ENCODE measurements at places on chromosomes 3 and 15.
A peak's percentile ranks its signal among the peaks of the same experiment; 100 is the strongest.

DNA sequence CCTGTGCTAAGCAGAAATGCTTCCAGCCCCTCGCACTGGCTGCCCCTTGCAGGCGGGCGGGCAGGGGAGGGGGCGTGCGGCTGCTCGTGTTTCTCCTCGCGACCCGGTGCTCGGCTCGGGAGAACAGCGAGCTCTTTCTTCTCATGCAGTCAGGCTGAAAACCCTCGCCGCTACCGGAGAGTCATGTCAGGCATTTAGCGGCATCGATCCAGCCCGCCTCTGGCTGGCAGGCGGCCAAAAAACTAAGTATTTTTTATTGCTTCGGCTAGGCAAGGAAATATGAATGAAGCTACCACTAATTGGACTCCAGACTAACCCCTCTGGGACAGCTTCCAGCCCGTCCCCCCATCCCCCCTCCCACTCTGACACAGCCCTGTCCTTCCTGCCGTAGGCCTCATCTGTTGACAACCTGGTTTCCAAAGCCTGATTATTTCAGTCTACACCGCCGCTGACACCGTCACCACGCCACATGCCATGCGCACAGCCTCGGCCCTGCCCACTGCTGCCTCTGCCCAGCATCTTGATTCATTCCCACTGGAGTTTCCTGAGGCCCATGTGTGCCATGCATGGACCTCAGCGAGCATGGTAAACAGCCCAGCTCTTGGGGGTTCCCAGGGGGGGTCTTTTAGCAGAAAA is 35.3 kb downstream of the TLE3 start:
- DNase-seq: no peak

DNA sequence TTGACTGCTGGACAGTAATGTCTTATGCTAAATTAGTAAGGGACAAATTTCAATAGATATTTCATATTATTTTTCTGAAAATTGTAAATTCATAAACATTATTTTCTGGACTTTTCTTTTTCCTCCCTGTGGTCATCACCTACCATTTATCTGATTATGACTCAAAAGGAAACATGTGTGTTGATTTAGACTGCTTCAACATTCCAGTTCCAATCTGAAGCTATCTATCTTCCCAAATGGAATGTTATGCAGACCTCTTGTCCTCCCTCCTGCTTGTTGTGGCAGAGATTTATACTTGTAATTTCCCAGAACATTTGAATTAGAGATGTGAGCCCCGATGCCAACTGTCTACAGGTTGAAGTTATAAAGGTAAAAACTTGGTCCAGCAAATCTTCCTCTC is 803.4 kb downstream of the TUSC7 start:
- no peak for DNase-seq

DNA sequence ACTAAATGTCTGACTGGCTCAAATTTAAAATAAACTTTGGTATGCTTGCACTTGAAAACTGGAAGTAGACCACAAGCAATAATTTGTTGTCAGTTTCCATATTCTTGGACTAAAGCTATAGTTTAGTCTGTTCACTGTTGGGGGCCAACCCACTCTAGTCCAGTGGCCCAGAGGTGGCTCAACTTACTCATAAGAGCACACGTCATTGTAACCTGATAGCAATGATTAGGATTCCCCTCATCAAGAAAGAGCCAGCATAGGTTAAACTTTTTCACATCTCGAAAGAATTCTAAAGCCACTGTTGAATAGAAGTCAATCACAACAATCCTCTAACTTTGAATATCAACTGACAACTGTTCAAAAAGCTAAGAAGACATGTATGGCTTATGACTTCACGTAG is 147.0 kb downstream of the MEIS2 start:
- DNase-seq: no peak

DNA sequence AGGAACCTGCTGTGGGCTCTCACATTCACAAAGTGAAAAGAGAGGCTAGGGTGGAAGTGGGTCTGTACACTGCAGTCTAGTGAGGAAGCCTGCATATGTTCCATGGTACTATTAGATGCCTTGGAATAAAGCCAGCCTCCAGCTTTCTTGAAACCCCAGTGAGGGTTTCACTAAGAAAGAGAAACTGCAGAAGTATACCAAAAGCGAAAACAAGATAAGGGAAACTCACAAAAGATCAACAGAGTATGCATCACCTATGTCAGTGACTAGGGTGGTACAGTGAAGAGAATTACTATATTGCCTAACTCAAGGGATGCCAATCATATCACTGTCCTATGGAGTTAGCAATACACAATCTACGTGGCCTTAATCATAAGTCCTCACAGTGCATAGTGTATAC is 212.5 kb upstream of the GADL1 start:
- no peak for DNase-seq

DNA sequence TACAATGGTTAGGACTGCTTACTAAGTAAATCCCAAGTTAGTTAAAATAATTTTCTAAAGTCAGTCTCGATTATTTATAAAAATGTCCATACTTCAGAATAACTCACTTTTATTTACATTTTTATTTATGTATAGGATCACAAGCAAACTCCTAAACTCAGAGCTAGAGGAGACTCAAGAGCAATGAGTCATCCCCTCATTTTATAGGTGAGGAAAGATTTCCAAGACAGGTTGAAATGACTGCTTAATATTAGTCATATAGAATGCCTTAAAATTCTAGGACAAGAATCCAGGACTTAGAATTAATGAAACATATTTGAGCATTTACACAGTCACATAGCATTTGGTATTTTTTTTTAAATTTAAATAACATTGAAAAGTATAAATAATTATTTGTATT is 983.8 kb downstream of the SI start:
- no peak for DNase-seq

GRCh38 chr3:113977822-113978221 is 30.0 kb downstream of the ZDHHC23 start:
- no peak for DNase-seq

DNA sequence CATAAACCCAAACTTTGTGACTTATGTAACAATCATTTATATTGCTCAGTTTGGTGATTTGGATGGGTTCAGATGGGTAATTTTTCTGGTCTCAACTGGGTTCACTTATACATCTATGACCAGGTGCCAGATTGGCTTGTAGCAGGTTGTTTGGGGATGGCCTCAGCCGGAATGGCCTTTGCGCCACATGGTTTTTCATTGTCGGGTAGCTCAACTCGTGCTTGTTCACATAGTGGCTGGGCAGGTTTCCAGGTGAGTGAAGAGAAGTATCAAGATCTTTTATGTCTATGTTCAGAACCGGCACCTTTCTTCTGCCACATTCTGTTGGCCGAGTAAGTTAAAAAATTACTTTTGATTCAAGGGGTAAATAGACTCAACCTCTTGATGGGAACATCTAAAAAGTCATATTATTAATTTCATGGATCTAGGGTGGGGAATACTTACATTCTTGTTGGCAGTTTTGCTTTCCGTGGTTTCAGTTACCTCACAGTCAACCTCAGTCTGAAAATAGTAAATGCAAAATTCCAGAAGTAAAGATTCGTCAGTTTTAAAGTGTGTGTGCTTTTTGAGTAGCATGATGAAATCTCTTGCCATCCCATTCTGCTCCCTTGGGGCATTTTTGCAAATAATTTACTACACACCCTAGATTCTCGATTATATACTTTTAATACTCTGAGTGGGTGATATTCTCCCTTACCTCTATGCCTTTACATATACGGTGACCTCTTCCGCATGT is 745.7 kb upstream of the CCDC54 start:
- no peak for DNase-seq

DNA sequence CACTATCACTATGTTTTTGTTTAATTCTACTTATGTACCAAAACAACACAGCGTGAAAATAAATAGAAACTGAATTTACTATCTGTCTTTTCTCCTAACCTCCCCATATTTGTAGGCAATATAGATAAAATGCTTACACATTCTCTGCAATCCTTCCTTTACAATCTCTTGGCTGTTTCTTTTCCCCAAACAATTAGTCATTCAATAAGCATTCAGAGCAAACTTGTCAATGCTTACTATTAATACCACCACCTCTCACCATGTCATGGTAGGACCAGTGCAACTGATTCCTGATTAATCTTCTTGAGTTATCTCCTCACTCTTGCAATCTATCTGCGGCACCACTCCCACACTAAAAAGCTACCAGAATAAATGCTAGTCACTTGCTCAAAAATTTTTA is 74.0 kb upstream of the TTBK2 start:
- DNase-seq: no peak

- DNase-seq: no peak
Observed at GRCh38 chr15:37098468-37099318, 1.7 kb downstream of the MEIS2 start.

GRCh38 chr3:120449701-120450599 is 842 bp downstream of the FSTL1 start:
- no peak for DNase-seq

GRCh38 chr3:144557515-144557914 is 585.9 kb downstream of the DIPK2A start:
- no peak for DNase-seq

GRCh38 chr3:139151530-139151929 is 106.8 kb upstream of the PRR23C start:
- no peak for DNase-seq

GRCh38 chr3:175940881-175941280 is 1081.7 kb downstream of the NAALADL2 start:
- no peak for DNase-seq

DNA sequence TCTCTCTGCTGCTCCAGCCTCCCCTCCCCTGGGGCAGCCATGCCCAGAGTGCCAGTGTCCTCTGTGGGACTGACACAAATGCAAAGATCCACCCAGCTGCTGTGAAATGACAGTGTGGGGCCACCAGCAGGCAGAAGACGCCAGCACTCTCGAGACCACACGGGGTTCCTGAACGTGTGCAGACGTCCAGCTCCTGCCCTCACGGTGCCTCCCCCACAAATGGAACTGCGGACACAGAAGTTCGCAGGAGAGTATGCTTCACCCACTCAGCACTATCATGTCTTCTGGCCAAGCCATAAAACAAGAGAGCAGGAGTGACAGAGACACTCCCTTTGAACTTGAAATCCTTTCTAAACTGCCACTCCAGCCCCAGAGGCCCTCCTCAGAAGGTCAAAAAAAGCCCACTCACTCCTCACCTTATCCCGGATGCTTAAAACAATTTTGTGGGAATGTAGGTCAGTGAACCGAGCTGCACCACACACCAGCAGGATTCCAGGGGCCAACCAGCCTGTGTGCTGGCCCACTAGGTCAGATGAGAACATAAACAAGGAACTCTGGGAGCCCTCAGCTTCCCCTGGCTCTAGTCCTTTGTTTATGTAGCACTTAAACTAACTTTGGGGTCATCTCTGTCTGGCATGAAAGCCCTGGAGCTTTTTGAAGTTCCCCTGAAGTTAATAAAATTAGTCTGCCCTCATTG is 112.6 kb downstream of the DNAJB8 start:
- no peak for DNase-seq

DNA sequence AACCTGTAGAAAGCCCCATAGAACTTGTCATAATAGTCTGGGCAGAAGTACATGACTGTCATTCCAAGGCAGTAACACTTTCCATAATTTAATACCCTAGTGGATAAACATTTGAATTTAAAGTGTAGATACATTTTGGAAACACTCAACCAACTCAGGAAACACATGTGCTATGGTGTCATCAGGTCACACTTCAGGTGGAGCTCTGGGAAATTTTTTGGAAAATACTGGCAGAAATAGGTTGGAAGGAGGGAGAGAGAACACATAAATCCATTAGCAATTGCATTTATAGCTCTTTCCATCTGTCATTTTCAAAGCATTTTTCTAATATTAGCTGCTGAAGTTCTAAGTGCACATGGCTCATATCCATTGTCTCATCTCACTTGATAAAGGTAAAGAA is 135.7 kb downstream of the MEIS2 start:
- no peak for DNase-seq

GRCh38 chr3:99499235-99500158 is 138.9 kb upstream of the COL8A1 start:
- no peak for DNase-seq

GRCh38 chr3:112132975-112133448 is at the start of gene GCSAM:
GCSAM (minus strand) TSS chr3:112133248; CDS start chr3:112133120, 128 bp downstream.
- no peak for DNase-seq

- no peak for DNase-seq
Observed at GRCh38 chr3:161101609-161102008, 3.5 kb downstream of the B3GALNT1 start.

- no peak for DNase-seq
Observed at GRCh38 chr3:42264399-42265058, 1.5 kb downstream of the CCK start.

DNA sequence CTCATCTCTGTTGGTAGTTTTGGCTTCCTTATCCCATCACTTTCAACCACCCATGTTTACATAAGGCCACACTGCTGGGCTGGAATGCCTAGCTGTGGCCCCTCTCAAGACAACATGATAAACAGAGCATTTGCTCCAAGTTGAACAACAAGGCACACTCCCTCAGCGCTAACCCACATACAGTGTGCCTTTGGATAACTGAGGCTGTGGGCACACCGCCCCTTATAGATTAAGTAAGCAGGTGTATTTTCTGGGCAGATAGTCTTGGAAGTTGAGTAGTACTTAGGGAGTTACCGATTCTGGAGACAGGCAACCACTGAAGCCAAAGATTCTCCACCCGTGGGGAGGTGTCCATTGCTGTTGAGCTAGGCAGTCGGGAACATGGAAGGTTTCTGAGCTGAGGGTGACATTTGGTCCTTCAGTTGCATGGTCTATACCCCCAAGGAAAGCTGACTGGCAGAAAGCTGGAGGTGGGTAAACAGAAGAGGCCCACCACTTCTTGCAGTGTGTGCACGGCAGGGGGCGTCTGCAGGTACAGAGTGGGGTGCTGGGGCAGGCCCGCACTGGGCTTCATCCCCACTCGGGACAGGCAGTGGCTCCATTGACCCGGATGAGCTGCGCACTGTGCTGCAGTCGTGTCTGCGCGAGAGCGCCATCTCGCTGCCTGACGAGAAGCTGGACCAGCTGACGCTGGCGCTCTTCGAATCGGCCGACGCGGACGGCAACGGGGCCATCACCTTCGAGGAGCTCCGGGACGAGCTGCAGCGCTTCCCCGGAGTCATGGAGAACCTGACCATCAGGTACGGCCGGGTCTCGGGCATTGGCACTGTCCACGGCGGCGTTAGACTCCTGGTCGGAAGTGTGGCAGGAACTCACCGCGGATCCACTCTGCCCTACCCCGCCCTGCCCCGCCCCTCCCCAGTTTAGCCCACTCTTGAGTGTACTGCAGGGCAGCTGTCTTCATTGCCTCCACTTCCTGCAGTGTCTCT is 16.8 kb downstream of the NOX5 start:
- DNase-seq: no peak

DNA sequence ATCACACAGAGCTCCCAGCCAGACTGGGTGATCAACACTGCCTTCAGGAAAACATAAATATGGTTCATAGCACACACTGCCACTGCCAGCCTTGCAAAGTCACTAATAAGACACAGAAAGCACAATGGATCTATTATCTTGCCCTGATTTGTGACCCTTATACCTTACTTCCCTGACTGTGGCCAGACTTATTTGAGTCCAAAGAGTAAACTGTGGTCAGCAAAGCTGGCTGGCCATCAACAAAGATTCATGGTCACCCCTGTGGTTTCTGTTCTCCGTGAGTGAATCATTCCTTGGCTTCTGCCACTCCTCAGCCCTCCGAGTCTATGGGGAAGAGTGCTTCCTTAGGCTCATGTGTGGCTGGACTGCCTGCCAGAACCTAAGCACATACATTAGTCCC is 437.7 kb downstream of the RAP2B start:
- no peak for DNase-seq

- no peak for DNase-seq
Observed at GRCh38 chr15:98861188-98861587, 146.4 kb downstream of the PGPEP1L start.

GRCh38 chr3:133821767-133822638 is 16.4 kb downstream of the SRPRB start:
- DNase-seq: no peak

GRCh38 chr15:99762288-99762687 is 29.1 kb upstream of the LYSMD4 start:
- DNase-seq: no peak

- DNase-seq: peak; percentile 87
Observed at GRCh38 chr3:184811999-184812661, at the start of gene VPS8. VPS8 (plus strand) TSS chr3:184812166; CDS start chr3:184824633, 12,467 bp downstream.

All from CMK (cell line).